ENCODE measurements at places on chromosomes 6 and 20. TPM values are rescaled to one million over a fixed set of nuclear protein-coding genes. Genes with fewer than 3 reads are reported as not detected.
A peak's percentile ranks its signal among the peaks of the same experiment; 100 is the strongest.

MCM8 gene
- total RNA-seq, result 12.5 TPM

OPRL1 gene
- 0.11 TPM for total RNA-seq

MAFB gene
- 6.5 TPM for total RNA-seq

CDC5L gene
- 13.2 TPM for total RNA-seq

RIPOR3 gene
- total RNA-seq, result under 0.01 TPM

DNA sequence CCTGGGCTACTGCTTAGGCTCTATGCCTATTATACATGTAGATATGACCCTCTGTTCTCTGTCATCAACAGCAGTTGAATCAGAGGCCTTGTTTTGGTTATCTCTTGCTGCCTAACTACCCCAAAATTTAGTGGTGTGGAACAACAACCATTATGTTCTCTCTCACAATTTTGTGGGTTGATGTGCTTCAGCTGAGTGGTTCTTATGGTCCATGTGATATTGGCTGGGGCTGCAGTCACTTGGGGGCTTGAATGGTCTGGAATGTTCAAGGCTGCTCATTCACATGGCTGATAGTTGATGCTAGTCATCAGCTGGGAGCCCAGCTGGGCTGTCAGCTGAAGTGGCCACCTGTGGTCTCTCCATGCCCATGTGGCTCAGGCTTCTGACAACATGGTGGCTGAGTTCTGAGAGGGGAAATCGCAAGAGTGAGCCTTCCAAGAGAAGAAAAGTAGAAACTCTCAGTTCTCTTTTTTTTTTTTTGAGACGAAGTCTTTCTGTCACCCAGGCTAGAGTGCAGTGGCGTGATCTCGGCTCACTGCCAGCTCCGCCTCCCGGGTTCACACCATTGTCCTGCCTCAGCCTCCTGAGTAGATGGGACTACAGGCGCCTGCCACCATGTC is 47.8 kb downstream of the SHLD1 start:
- no peak for DNase-seq

DNA sequence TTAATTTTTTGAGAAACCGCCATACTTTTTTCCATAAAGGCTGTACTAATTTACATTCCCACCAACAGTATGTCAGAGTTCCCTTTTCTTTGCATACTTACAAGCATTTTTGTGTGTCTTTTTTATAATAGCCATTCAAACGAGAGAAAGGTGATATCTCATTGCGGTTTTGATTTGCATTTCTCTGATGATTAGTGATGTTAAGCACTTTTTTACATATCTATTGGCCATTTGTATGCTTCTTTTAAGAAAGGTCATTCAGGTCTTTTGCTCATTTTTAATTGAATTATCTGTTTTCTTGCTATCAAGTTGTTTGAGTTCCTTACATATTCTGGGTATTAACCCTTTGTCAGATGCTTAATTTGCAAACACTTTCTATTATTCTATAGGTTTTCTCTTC is 176.1 kb upstream of the UFL1 start:
- no peak for DNase-seq

DNA sequence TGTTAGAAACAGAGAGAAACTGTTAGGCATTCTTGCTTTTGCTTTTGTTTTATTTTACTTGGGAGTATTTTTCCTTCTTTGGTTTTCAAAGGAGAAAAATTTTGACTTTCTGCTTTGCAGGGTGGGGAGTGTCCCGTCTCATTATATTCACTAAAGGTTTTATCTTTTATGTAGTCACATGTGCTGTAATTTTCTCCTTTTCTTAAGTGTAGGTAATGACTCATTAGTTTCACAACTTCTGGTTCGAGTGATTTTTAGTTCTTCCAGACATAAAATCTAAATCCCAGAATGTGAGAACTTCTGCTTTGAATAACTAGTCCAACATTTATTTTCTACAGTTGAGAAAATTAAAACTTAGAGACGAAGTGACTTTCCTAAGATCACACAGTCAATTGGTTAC is 37.7 kb downstream of the ADGRF1 start:
- DNase-seq, result no peak

- DNase-seq, result peak; percentile 93
Measured at GRCh38 chr6:3324262-3324942, 65.7 kb downstream of the PSMG4 start.

DNA sequence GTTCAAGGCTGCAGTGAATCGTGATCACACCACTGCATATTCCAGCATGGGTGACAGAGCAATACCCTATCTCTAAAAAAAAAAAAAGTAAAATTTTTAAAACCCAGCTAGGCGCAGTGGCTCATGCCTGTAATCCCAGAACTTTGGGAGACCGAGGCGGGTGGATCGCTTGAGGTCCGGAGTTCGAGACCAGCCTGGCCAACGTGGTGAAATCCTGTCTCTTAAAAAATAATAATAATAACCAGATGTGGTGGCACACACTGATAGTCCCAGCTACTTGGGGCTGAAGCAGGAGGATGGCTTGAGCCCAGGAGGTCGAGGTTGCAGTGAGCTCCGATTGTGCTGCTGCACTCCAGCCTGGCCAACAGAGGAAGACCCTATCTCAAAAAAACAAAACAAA is 13.5 kb downstream of the MTG2 start:
- no peak for DNase-seq

GRCh38 chr20:62686869-62687830 is 21.5 kb upstream of the NTSR1 start:
- no peak for DNase-seq

GRCh38 chr20:31845300-31845863 is at the start of gene FOXS1:
Gene FOXS1, minus strand, starts transcription at chr20:31845604. Its CDS starts 62 bp downstream, at chr20:31845542.
- DNase-seq, result no peak

- DNase-seq, result no peak
Measured at GRCh38 chr6:20698675-20699074, 164.4 kb downstream of the CDKAL1 start.

DNA sequence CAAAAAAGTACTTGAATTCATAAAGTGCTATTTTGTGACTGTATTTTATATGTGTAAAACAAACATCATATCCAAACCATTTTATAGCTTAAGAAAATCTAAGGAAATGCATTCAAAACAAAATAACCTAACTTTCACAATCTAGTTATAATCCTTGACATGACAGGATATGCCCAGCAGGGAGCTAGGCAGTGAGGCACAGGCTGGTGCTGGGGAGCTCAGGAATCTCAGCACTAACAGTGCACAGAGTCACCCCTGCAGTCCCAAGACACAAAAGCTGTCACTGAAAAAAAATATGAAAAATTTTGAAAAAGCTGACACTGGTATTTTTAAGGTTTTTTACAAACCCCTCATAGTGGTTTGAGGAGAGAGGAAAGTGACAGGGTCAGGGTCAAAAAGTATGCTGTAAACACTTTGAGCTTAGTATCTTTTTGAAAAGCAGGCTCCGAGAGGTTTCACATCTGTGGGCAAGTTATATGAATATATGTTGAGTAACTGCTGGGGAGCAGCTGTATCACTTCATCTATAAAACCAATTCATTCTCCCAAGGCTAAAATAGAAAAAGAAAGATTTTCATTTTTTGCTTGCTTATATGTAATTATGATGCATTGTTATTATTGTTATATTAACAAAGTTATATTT is 24.1 kb downstream of the LGSN start:
- no peak for DNase-seq

Measured in mammary epithelial cell (primary cell).